ENCODE measurements at places on chromosomes 4 and X.

DNA sequence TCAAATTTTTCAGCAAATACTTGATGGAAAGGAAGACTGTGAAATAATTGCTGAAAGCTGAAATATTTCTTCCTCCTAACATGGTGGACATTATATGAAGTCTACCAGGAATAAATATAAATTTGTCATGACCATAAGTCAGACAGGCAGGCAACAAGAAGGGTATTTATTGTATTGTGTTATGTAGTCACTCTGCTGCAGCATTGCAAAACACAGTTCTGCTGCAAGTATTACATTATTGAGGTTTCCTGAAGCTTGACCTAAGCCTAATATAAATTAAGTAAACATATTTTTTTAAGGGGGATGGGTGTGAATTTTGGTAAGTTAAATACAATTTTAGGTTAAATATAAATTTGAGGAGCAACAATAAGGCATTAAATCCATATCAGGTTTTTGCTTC, 60.2 kb upstream of the MAOA start:
- peak; percentile 10 for DNase-seq

DNA sequence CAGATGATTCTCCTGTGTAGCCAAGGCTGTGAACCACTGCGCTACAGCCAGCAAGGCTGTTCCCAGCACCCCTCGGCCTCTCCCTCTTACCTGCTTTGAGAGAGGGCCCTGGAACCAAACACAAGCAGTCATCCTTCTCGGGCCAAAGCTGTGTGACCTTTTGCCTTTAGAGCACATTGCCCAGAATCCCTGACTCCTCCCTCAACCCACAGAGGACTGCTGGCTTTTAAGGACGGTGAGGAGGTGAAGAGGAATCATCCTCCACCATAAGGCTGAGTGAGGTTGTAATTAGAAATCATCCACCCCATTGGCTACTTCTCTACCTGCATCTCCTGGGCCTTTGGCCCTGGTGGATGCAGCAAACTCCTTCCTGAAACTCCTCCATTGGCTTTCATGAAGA, 93.6 kb upstream of the PJA1 start:
- DNase-seq = no peak

GRCh38 chr4:73707918-73708577, 32.3 kb upstream of the CXCL8 start:
- peak; percentile 87 for DNase-seq

DNA sequence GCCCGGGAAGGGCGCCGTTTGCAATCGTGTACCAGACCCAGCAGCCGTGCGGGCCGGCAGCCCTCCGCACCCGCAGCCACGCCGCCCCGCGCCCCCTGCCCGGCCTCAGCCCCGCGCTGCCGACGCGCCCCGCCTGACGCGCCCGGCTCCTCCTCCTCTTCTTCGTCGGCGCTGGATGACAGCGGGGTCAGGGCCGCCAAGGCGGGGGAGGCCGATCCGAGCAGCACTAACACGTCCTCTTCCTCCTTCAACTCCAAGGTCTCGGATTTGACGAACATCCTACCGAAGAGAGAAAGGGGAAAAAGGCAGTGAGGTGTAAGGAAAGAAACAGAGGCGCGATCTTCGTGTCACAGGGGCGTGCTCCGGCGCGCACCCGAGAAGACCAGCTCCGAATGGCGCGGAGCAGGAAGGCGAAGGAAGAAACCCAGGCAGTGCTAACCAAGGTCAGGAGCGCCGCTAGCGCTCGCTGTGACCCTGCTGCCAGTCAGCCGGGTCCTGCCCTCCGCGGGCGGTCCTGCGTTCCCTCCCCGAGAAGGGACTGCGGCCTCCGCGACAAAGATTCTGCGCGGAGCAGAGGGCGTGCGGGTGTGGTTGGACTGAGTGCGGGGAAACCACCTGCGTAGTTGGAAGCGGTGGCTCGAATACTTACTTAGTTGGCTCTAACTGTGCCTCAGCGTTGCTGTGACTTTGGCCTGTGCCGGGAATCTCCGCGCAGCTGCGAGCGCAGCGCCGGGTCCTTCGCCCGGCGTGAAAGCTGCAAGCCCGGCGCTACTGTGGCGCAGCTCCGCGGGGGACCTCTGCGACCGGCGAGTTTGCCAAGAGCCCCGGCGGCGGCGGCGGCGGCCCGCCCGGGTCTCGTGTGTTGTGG, 548 bp downstream of the NEUROG2 start:
- peak; percentile 24 for DNase-seq

GRCh38 chr4:145177906-145178538, 2.4 kb downstream of the OTUD4 start:
- DNase-seq = peak; percentile 82

GRCh38 chr4:48138936-48139335, 4.9 kb upstream of the TXK start:
- no peak for DNase-seq

GRCh38 chrX:128057421-128057820, 5.2 kb upstream of the ACTRT1 start:
- DNase-seq = no peak

GRCh38 chr4:124469981-124470380, 242.6 kb downstream of the ANKRD50 start:
- no peak for DNase-seq

GRCh38 chr4:74370912-74371311, 6.0 kb downstream of the EREG start:
- peak; percentile 64 for DNase-seq

Data from CD14-positive monocyte (primary cell).